ENCODE measurements at places on chromosomes 13 and 19. TPM values are rescaled to one million over a fixed set of nuclear protein-coding genes. Genes with fewer than 3 reads are reported as not detected.

- H3K36me3 ChIP-seq: no peaks in the 10 kb centered on the region
- no peaks in the 10 kb centered on the region for H3K4me1 ChIP-seq
- no peak for DNase-seq
- no peak overlapping the region for H3K4me3 ChIP-seq
- no peaks in the 10 kb centered on the region for H3K27me3 ChIP-seq
Observed at GRCh38 chr19:5364674-5365073, 24.1 kb upstream of the PTPRS start.

DNA sequence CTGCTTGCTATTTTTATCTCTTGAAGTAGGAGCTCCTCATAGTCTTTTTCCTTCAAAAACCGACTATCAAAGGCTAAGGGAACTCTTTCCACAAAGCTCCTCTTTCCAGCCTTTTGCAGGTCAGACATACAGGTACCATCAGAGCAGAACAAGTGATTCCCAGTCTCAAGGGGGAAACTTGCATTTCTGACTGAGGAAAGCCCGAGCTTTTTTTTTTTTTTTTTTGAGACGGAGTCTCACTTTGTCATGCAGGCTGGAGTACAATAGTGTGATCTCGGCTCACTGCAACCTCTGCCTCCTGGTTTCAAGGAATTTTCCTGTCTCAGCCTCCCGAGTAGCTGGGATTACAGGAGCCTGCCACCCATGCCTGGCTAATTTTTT is 32.0 kb downstream of the RUBCNL start:
- no peaks in the 10 kb centered on the region for H3K4me1 ChIP-seq
- no peak overlapping the region for H3K27ac ChIP-seq
- no peak for DNase-seq
- H3K27me3 ChIP-seq: no peaks in the 10 kb centered on the region
- no peaks in the 10 kb centered on the region for H3K36me3 ChIP-seq

DNA sequence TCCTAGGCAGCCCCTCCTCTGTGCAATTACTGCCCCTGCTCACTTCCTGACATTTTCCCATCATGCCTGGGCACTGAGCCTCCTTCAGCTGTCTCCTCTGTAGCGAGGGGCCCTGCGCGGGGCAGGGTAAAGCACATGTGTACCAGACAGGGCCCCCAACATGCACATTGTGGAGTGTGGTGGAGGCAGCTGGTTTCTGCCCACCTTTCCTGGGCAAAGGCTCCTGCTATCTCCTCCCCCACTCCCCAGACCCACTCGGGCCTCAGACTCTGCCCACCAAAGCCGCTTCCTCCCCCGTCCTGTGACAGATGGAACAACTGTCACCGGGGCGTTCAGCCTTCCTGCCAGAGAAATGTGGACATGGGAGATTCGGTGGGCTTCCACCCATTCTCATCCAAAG is 2.9 kb upstream of the KPTN start:
- H3K4me3 ChIP-seq: no peak overlapping the region
- no peaks in the 10 kb centered on the region for H3K27me3 ChIP-seq
- peaks cover 7% of the 10 kb centered on the region for H3K4me1 ChIP-seq
- peak; percentile 52 for DNase-seq
- H3K36me3 ChIP-seq: no peaks in the 10 kb centered on the region
- no peak overlapping the region for H3K27ac ChIP-seq

GRCh38 chr19:30780032-30780431 is 407.8 kb downstream of the ZNF536 start:
- DNase-seq: no peak
- peaks cover 3% of the 10 kb centered on the region for H3K27me3 ChIP-seq

DNA sequence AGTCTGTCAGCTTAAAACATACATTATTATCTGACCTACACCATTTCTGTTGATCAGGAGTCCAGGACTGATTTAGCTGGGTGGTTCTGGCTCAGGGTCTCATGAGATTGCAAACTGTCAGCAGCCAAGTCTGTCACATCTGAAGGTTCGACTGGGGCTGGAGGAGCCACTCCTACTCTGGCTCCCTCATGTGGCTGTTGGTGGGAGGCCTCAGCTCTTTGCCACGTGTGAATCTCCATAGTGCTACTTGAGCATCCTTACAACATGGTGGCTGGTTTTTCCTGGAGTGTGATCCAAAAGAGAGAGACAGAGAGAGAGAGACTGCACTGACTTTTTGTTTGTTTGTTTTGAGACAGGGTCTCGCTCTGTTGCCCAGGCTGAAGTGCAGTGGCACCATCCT is 63.6 kb upstream of the NFIC start:
- H3K36me3 ChIP-seq: no peaks in the 10 kb centered on the region
- H3K4me1 ChIP-seq: no peaks in the 10 kb centered on the region
- H3K27ac ChIP-seq: no peak overlapping the region
- no peak overlapping the region for H3K4me3 ChIP-seq
- peaks cover 3% of the 10 kb centered on the region for H3K27me3 ChIP-seq

GRCh38 chr13:30523211-30523610 is 57.5 kb upstream of the HMGB1 start:
- no peak overlapping the region for H3K4me3 ChIP-seq
- no peak overlapping the region for H3K27ac ChIP-seq
- H3K27me3 ChIP-seq: no peaks in the 10 kb centered on the region
- no peaks in the 10 kb centered on the region for H3K4me1 ChIP-seq
- no peak for DNase-seq

GRCh38 chr19:42279155-42279901 is 10.3 kb downstream of the CIC start:
- H3K4me3 ChIP-seq: peak overlapping the region; percentile 77
- H3K36me3 ChIP-seq: peaks cover 20% of the 10 kb centered on the region
- peaks cover 76% of the 10 kb centered on the region for H3K4me1 ChIP-seq
- H3K27me3 ChIP-seq: no peaks in the 10 kb centered on the region
- peak overlapping the region; percentile 91 for H3K27ac ChIP-seq
- DNase-seq: no peak

GRCh38 chr19:13209484-13210338 is 59.5 kb downstream of the IER2 start:
- H3K4me1 ChIP-seq: no peaks in the 10 kb centered on the region
- no peak overlapping the region for H3K4me3 ChIP-seq

- DNase-seq: no peak
- H3K27me3 ChIP-seq: no peaks in the 10 kb centered on the region
- H3K4me3 ChIP-seq: no peak overlapping the region
- no peak overlapping the region for H3K27ac ChIP-seq
Observed at GRCh38 chr13:43551897-43552456, 234.8 kb downstream of the ENOX1 start.

DNA sequence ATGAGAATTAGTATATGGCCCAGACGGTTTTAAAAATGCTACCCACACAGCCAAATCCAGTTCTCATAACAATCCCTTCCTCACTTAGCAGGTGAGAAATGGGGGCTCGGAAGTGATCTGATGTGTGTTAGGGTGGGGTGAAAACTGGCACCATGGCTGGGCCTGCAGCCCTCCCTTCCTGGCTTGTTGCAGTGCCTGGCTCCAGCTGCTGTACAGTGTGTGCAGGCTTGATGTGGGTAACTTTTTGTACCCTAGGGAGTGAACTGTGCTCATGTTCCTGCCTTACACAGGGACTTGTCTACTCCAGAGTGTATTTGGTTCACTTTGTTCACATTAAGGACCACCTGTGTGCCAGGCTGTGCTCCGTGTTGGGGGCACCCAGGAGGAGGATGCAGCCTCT is 177.2 kb downstream of the LMO7 start:
- no peaks in the 10 kb centered on the region for H3K27me3 ChIP-seq
- peaks cover 40% of the 10 kb centered on the region for H3K4me1 ChIP-seq
- DNase-seq: peak; percentile 43
- no peak overlapping the region for H3K27ac ChIP-seq
- H3K36me3 ChIP-seq: peaks cover 26% of the 10 kb centered on the region

- H3K4me3 ChIP-seq: no peak overlapping the region
- peak overlapping the region; percentile 90 for H3K27ac ChIP-seq
- no peaks in the 10 kb centered on the region for H3K36me3 ChIP-seq
- peaks cover 17% of the 10 kb centered on the region for H3K4me1 ChIP-seq
Observed at GRCh38 chr13:112709825-112710783, 20.3 kb downstream of the ATP11A start.

DNA sequence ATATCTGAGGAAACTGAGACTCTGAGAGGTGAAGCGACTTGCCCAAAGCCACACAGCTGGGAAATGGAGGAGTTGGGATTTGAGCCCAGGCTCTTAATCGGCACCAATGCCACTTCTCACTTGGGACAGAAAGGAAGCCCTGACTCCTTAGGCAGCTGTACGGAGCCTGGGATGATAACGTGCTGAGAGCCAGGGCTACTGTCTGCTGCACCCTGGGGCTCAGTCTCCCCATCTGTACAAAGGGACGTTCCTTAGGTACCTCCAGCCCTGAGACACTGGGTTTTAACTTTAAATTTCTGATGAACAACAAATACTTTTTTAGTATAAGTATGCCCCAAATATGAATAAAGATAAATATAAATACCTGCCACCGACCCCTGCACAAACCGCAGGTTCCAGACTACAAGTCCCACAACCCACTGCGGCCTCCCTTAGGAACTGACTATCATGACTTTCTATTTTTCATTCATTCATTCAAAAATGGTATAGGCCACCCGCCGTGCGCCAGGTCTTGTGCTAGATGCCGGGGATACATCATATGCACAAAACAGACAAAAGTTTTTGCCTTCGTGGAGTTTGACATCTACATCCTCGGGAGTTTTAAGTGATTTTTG is 776 bp upstream of the NCLN start:
- no peaks in the 10 kb centered on the region for H3K36me3 ChIP-seq
- peak; percentile 73 for DNase-seq
- H3K27ac ChIP-seq: peak overlapping the region; percentile 76
- H3K27me3 ChIP-seq: no peaks in the 10 kb centered on the region
- peaks cover 16% of the 10 kb centered on the region for H3K4me1 ChIP-seq

DNA sequence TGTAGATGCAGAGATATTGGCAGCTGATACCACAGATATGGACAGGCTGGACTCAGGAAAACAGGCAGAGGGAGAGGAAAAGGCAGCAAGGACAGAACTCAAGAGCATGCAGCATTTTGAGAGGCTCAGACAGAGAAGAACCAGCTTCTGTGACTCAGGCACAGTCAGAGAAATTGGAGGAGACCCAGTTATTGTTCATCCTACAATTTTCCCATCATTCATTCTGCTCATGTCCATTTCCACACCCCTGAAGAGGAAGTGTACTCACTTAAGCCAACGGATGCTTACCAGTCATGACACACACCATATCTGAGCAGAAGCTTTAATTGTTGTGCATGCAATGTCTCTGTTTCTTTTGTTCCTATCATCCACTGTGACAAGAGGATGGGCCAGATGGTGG is 359.8 kb upstream of the HTR2A start:
- H3K36me3 ChIP-seq: no peaks in the 10 kb centered on the region
- DNase-seq: no peak
- H3K4me3 ChIP-seq: no peak overlapping the region
- no peaks in the 10 kb centered on the region for H3K4me1 ChIP-seq
- H3K27me3 ChIP-seq: no peaks in the 10 kb centered on the region

DNA sequence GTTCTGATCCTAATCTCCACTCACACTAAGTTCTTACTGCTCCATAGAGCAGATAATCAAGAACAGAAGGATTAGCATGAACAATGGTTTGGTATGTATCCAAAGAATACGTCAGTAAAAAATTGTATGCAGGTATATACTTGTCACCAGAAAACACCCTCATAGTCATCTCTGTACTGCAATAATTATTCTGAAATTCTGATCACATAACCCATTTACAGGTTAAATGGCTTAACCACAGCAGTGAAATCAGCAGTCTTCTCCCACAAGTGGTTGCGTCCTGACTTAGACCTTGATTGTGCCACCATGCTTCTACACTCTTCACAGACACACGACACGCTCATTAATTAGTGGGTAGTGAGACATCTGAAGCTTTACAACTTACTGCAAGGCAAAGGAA is 50.9 kb downstream of the LNX2 start:
- peaks cover 47% of the 10 kb centered on the region for H3K36me3 ChIP-seq
- no peak for DNase-seq
- no peak overlapping the region for H3K27ac ChIP-seq
- H3K4me3 ChIP-seq: no peak overlapping the region
- peaks cover 11% of the 10 kb centered on the region for H3K4me1 ChIP-seq
- no peaks in the 10 kb centered on the region for H3K27me3 ChIP-seq

DNA sequence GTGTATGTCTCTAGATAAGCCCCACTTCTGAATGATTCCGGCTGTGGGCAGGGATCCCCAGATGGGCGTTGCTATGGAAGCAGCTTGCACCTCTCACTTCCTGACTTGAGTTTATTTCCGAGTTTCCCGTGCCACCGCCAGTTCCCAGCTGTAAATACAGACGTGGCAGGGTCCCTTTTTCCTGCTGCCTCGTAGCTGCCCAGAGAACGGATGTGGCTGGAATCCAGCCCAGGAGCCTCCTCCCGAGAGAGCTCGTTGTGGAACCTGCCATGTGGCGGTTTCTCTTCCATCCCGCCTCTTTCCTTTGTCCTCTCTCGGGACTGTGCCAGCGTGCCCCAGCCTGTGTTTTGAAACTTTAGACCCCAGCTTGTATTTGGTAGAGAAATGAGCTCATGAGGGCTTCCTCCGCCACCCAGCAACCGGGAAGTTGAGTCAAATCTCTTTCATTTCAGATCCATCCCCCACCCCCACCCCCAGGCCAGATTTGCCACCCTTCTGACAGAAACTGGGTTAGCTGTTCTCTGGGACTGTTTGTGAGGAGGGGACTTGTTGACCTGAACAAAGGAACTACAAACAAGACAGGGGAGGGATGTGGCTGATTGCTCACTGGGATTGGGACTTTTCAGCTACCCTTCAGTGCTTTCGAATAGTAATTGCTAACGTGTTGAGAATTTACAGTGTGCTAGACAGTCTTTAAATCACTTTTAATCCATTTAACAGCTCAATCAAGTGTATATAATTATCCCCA is 96.6 kb downstream of the SIPA1L3 start:
- H3K27ac ChIP-seq: peak overlapping the region; percentile 75
- peak; percentile 73 for DNase-seq
- H3K4me1 ChIP-seq: peaks cover 16% of the 10 kb centered on the region
- H3K4me3 ChIP-seq: peak overlapping the region; percentile 55
- no peaks in the 10 kb centered on the region for H3K27me3 ChIP-seq

DNA sequence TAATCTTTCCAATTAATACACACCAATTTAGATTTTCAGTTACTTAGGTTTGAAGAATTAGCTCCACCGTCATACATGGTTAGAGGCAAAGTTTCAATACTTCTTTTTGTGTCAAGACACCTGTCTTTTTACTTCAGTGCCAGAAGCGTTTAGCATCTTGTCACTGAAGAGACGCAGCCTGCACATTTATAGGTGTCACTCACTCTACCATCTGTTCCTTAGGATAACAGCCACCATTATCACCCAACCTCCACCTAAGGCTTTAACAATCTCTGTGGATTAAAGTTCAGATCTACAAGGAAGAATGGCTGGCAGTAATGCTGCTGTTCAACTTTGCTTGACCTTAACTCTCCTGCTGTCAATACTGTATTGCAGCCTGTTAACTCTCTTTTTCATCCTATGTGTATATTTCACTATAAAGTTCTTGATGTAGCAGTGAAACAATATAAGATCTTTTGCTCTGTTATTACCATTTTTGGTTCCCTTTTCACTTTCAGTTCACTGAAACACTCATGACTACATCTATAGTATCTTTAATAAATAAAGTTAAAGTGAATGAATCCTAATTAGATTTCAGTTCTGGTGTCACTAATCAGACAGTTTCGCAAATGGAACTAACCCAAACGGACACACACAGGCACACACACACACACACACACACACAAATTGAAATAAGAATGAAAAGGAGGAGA is 435.6 kb downstream of the PCDH9 start:
- H3K4me1 ChIP-seq: no peaks in the 10 kb centered on the region
- no peaks in the 10 kb centered on the region for H3K36me3 ChIP-seq
- H3K27ac ChIP-seq: no peak overlapping the region
- DNase-seq: no peak
- H3K27me3 ChIP-seq: no peaks in the 10 kb centered on the region
- no peak overlapping the region for H3K4me3 ChIP-seq

FGF21 gene
- 1.7 TPM for total RNA-seq

DAND5 gene
- not detected for total RNA-seq

CD37 gene
- total RNA-seq: 2.3 TPM

FBXO27 gene
- total RNA-seq: 0.42 TPM

DACT3 gene
- total RNA-seq: 0.76 TPM

TSKS gene
- not detected for total RNA-seq

ANGPTL8 gene
- 0.49 TPM for total RNA-seq

IRF2BP1 gene
- total RNA-seq: 17.7 TPM

C1QTNF9B gene
- total RNA-seq: 0.34 TPM

TSHZ3 gene
- 2.4 TPM for total RNA-seq

Measured in psoas muscle (tissue), 8 donors.